HCT116 (cell line): ENCODE measurements at places on chromosomes 12 and 14. TPM values are rescaled to one million over a fixed set of nuclear protein-coding genes. Genes with fewer than 3 reads are reported as not detected.

The RPS6KL1 gene
- total RNA-seq: 6.7 TPM

The SLC7A8 gene
- total RNA-seq: 5.3 TPM

The NINJ2 gene
- not detected for total RNA-seq

The PZP gene
- total RNA-seq: not detected

The OR4N2 gene
- not detected for total RNA-seq

The CACNA2D4 gene
- 1.7 TPM for total RNA-seq

GRCh38 chr14:91415794-91416743 lies 1.6 kb downstream of the CCDC88C start:
- no peak overlapping the region for H3K27ac ChIP-seq
- H3K27me3 ChIP-seq: no peaks in the 10 kb centered on the region
- DNase-seq: no peak
- H3K4me3 ChIP-seq: peak overlapping the region; percentile 70
- H3K4me1 ChIP-seq: peaks cover 29% of the 10 kb centered on the region

GRCh38 chr12:89098441-89099112 lies 253.7 kb downstream of the DUSP6 start:
- H3K36me3 ChIP-seq: no peaks in the 10 kb centered on the region
- H3K4me3 ChIP-seq: no peak overlapping the region
- H3K4me1 ChIP-seq: no peaks in the 10 kb centered on the region
- H3K27me3 ChIP-seq: no peaks in the 10 kb centered on the region

- no peak overlapping the region for H3K4me3 ChIP-seq
- peak overlapping the region; percentile 15; the same call in 1 of the 2 replicates for H3K27ac ChIP-seq
- no peaks in the 10 kb centered on the region for H3K36me3 ChIP-seq
Measured at GRCh38 chr12:108664338-108665258, 30.9 kb upstream of the SELPLG start.

DNA sequence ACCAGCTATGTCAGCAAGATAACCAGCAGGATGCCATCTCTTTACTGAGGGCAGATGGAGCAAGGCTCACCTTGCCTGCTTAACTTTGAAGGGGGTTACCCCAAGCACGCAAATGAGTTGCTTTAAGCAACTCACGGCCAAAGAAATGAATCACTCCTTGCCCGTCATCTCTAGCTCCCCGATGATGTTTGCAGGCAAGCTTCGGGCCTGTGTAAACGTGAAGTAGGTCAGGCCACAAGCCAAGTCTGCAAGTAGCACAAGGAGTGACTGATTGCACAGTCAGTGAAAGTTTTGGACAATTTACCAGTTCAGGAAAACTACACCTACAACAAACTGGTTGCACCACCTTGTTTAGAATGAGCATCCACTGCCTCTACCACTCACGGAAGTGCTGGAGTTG lies 699.7 kb upstream of the TBX3 start:
- no peak for DNase-seq
- no peak overlapping the region for H3K27ac ChIP-seq

DNA sequence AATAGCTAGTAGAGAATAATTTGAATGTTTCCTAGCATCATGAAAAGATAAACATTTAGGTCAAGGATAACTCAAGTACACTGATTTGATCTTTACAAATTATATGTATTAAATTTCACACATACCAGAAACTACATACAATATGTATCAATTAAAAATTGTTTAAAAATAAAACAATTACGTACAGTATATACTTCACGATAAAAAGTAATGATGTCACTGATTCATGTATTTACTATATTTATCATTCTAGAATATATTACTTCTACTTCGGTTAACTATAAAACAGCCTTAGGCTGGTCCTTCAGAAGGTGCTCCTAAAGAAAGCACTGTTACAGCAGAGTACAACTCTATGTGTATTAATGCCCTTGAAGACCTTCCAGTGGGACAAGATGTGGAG lies 11.5 kb downstream of the RBM23 start:
- H3K4me1 ChIP-seq: no peaks in the 10 kb centered on the region
- no peak overlapping the region for H3K27ac ChIP-seq
- H3K4me3 ChIP-seq: no peak overlapping the region
- peaks cover 49% of the 10 kb centered on the region for H3K36me3 ChIP-seq

GRCh38 chr12:110858848-110859247 lies 12.1 kb downstream of the CCDC63 start:
- no peak overlapping the region for H3K27ac ChIP-seq
- no peaks in the 10 kb centered on the region for H3K27me3 ChIP-seq
- no peaks in the 10 kb centered on the region for H3K4me1 ChIP-seq
- no peaks in the 10 kb centered on the region for H3K36me3 ChIP-seq
- H3K4me3 ChIP-seq: no peak overlapping the region

GRCh38 chr12:93912086-93912733 lies 235.0 kb downstream of the CRADD start:
- no peak overlapping the region for H3K4me3 ChIP-seq
- no peaks in the 10 kb centered on the region for H3K4me1 ChIP-seq
- no peak overlapping the region for H3K27ac ChIP-seq
- DNase-seq: no peak
- H3K36me3 ChIP-seq: no peaks in the 10 kb centered on the region
- H3K27me3 ChIP-seq: no peaks in the 10 kb centered on the region

DNA sequence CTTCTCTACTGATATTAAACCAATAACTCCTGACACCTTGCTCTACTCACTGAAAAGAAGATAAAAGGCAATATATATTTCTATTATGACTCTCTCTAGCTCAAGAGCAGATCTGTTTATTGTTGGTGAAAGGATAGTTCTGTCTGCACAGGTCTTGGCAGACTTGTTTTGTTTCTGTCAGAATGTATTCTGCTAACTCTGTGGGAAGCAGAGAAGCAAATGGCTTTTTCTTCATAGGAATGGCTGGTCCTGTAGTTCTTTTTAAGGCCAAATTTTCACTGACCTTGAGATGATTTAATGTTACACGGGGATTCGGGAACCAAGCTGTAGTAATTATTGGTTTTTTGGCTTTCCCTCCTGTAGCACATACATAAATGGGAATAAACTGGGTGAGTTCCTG lies 512.1 kb downstream of the DIO2 start:
- no peaks in the 10 kb centered on the region for H3K36me3 ChIP-seq
- no peak overlapping the region for H3K27ac ChIP-seq
- DNase-seq: no peak
- H3K4me3 ChIP-seq: no peak overlapping the region

- no peak overlapping the region for H3K27ac ChIP-seq
- H3K27me3 ChIP-seq: no peaks in the 10 kb centered on the region
- H3K36me3 ChIP-seq: peaks cover 37% of the 10 kb centered on the region
- H3K4me3 ChIP-seq: no peak overlapping the region
Measured at GRCh38 chr12:108519558-108519957, 4.5 kb downstream of the FICD start.

DNA sequence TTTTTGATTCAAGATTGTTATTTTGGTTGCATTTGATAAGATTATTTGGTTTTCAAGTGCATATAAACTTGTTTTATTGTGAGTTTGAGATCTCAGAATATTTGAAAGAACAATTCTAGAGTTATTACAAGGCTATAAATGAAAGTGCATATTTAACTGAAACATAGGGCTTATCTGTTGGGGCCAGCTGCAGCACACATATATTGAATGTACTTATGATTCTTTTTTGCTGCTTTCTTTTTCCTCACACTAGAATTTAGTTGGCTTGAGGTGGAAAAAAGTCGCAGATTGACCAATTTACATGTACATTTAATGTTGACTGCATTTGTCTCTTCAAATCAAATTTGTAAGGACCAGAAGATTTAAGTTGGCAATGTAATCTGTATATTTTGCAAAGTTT lies 88.0 kb downstream of the PCNX1 start:
- no peaks in the 10 kb centered on the region for H3K36me3 ChIP-seq
- H3K27ac ChIP-seq: no peak overlapping the region
- peaks cover 12% of the 10 kb centered on the region for H3K4me1 ChIP-seq
- DNase-seq: no peak

DNA sequence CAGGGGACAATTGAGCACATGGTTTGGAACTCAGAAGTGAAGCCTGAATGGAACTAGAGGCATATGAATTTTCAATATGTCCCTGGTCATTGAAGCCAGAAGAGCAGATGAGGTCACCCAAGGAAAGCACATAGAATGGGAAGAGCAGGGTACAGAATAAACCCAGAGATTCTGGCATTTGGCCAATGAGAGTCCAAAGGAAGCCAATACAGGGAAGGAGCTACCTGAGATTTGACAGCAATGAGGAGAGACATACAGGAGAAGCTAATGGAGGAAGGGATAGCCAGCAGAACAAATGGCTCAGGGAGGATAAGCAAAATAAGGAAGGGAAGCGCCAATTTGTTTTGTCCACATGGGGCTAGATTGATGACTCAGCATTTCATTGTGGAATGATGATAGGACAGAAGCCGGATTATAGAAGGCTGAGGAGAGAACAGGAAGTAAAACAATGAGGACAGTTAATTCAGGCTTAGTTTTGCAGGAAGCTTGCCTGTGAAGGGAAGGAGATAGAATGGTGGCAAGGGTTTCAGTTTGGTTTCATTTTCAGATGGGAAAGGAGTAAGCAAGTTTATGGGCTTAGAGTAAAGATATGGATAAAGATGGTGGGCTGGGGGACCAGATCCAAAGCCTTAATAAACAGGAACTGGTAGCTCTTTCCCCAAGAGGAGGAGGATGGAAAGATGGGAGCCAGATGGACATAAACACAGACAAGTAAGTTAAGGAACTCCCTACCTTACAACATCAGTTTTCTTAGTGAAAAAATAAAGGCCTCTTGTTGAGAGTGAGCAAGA lies 3.2 kb upstream of the SPTSSA start:
- no peak overlapping the region for H3K4me3 ChIP-seq
- DNase-seq: no peak
- peaks cover 21% of the 10 kb centered on the region for H3K4me1 ChIP-seq
- no peaks in the 10 kb centered on the region for H3K36me3 ChIP-seq

GRCh38 chr12:75702477-75703093 lies 191.2 kb upstream of the KRR1 start:
- DNase-seq: no peak
- peak overlapping the region; percentile 100 for H3K27ac ChIP-seq
- H3K27me3 ChIP-seq: no peaks in the 10 kb centered on the region
- no peaks in the 10 kb centered on the region for H3K36me3 ChIP-seq
- peaks cover 90% of the 10 kb centered on the region for H3K4me1 ChIP-seq

DNA sequence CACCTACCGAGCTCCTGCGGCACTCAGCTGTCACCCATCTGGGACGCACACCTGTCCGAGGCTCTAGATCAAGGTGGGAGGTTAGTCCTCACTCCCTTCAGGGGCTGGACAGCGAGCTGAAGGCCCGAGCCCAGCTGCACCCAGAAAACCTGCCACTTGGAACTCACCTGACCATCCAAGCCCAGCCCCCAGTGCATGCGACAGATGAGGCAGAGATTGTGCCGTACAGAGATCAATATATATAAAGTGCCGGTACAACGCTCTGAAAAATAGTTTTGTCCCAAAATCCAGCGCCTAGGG lies 3.0 kb downstream of the ANKRD9 start:
- H3K27me3 ChIP-seq: no peaks in the 10 kb centered on the region
- DNase-seq: no peak
- H3K4me1 ChIP-seq: peaks cover 20% of the 10 kb centered on the region
- H3K27ac ChIP-seq: no peak overlapping the region
- no peak overlapping the region for H3K4me3 ChIP-seq
- no peaks in the 10 kb centered on the region for H3K36me3 ChIP-seq

DNA sequence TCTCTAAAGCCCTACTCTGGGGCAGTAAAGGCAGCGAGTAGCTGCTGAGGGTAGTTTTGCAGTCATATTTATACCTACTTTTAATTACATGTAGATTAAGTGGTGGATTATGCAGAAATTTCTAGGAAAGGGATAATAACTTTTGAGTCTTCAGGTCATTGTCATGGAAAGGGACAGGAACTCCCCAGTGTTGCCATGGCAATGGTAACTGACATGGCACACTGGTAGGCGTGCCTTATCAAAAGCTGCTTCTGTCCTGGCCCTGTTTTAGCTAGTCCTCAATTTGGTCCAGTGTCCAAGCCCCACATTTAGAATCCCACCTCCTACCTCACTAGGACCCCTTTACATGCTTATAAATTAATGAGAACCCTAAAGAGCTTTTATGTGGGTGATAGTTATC lies 303.1 kb downstream of the VRK1 start:
- no peak overlapping the region for H3K4me3 ChIP-seq
- no peaks in the 10 kb centered on the region for H3K27me3 ChIP-seq
- no peak for DNase-seq
- no peaks in the 10 kb centered on the region for H3K4me1 ChIP-seq
